ENCODE measurements at places on chromosomes 5 and 9.

DNA sequence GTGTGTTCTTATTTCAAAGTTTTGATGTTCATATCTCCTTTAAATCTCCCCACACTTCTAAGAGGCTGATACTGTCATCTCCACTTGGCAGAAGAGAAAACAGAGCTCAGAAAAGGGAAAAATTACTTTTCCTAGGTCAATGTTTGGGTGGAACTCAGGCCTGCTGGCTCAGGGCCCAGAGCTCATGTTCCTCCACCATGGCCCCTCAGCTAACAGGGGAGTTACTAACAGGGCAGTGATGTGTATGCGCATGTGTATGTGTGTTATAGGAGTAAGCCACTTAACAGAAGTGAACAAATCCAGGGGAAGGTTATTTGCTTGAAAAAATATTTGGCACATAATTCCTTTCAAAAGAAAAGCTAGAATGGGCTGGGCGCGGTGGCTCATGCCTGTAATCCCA, 2.5 kb downstream of the C1QTNF2 start:
- DNase-seq, result no peak

DNA sequence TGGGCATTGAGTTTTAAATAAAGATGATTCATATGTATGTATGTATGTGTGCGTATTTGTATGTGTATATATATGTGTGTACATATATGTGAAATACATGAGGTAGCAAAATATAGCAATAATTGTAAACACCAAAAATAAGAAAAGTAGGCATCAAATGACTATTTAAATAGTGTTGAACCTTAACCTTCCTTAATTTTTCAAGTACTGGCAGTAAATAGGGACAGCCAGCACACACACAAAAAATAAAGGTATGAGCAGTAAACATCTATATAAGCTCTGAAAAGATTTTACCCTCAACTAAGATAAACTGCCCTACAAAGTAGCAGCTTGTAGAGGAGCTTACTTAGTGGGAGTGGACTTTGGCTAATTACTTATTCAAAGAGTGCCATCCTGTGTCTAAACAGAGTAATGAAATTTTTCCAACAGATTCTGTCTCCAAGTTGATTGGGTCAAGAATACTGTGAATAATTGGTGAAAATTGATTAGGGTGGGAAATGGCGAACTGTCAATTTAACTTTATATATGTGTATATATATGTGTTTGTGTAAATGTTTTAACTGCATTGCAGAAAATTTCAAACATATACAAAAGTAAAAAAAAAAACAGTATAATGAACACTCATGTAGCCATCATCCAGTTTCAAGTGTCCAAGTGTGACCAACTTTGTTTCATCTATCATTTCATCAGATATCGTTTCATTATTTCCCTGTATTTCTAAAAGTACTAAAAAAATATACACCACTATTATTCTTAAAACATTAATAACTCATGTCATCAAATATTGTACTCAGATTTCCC, 2.0 kb upstream of the ADAMTS6 start:
- DNase-seq, result no peak

DNA sequence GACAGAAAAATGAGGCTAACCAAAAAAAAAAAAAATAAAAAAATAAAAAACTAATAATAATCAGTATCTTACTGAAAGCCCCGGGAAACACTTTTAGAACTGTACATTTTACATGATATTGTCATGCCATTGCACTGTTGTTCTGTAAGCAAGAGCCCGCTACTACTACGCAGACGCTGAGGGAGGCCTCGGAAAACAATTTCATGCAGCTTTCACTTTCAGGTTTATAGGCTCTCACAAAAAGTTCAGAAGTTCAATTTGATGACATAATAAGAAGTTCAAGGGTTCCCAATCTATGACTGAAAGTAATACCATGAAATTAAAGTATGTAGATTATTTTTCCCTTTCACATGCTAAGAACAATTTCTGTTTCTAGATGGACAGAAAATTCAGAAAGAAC, 318.3 kb upstream of the ITGA1 start:
- DNase-seq, result no peak

DNA sequence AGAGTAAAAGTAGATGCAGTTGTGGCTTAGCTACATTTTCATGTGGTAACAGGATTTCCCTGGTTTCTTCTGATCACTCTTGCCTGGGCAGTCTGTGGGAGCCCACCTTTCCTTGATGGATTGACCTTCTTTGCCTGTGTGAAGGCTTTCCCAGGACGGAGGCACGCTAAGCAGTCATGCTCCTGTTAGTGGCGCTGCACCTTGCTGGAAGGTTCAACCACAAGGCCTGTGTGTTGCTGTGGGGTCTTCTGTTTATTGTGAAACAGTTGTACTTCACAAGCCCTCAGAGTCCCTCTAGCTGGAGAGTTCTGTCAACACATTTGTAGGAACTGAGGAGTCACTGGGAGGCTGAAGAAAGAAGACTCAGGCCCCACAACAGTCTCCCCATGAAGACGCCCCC, 402.0 kb downstream of the IRX1 start:
- no peak for DNase-seq

DNA sequence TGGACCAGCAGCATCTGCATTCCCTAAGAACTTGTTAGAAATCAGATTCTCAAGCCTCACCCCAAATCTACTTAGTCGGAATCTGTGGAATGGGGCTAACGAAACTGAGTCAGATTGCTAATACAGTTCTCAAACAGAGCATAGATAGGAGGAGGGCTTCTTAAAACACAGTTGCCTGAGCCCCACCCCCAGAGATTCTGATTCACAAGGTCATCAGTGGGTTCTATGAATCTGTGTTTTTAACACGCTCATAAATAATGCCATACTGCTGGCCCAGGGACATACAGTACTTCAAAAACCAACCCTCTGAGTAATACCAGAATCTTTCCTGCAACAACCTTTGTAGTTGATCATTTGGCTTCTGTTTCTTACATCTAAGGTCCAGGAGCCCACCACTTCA, 32.9 kb upstream of the GARNL3 start:
- no peak for DNase-seq

- DNase-seq, result no peak
These were observed 36.6 kb upstream of the ITGA1 start for GRCh38 chr5:52751137-52751536.

GRCh38 chr9:90706230-90706629, 63.6 kb upstream of the DIRAS2 start:
- DNase-seq, result no peak

- DNase-seq, result no peak
These were observed 51.9 kb downstream of the SMIM23 start for GRCh38 chr5:171837522-171837921.

- DNase-seq, result no peak
These were observed 56.0 kb downstream of the RGS3 start for GRCh38 chr9:113519426-113520108.

DNA sequence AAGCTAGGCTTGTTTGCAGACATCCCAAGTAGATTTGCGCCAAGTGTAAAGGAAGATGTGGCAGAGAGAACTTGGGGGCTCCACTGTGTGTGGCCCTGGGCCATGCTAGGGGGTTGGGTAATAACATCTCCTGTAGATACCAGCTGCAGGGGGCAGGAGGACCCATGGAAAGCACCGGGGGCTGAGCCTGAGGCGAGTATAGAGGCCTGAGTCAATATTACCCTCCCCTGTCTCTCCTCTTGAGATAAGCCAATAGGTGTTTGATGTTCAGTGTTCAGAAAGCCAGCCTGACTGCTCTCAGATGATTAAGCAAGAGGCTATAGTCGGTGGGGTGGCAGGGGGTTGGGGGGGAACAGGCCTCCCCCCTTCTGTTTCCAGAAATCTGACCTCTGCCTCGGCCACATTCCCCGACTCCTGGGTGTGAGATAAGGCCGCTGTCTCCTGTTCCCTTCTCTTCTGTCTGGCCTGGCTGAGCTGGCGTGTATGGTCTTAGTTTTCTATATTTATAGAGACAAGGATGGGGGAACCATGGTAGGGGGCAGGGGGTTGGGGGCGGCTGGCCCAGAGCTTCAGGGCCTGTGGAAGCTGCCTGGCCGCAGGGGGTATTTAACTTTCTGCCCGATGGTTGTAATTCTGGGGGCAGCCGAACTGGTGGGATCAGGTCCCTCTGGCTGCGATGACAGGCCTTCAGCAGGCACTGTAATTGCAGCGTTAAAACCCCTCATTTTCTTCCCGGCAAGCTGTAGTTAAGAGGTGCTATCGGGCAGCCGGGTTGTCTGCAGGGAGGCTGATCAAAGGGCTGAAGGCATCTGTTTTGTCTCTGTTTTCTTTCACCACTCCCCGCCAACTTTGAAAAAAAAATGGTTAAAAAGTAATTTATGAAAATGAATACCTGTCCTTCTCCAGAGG, 292.0 kb downstream of the NSG2 start:
- DNase-seq, result no peak

GRCh38 chr5:78353520-78353919, 6.9 kb upstream of the SCAMP1 start:
- DNase-seq, result no peak

GRCh38 chr9:109408759-109409462, 88.1 kb upstream of the EPB41L4B start:
- DNase-seq, result no peak

DNA sequence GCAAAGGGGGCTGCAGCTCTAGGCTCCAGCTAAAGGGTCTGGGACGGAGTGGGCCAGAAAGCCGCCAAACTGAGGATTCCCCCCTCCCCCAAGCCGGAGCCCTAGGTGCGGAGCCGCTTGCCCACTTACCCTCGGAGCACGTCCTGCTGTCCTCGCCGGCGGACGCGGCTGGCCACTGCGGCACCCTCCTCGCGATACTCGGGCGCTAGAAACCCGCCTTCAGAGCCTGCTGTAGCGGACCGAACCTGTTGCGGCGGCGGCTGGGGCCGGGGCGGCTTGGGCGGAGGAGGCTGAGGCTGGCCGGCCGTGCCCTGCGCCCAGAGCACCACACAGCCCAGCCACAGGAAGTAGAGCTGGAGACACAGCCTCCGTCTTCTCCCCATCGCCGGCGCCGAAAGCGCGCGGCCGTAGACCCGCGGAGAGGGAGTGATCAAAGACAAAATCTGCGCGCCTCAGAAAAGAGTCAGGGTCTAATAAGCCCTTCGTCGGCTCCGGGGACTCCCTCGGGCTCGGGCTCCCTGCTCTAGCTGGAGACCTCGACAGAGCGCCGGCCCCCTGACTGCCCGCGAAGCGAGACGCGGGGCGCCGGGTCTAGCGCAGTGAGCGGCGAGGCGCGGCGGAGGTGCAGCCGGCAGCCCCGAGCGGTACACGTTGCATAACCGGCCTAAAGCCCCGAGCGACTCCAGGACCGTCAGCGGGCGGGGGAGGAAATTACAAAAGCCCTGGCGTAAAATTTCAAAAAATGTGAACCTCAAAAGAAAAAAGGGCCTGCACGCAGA, 635 bp downstream of the FBN2 start:
- peak; percentile 32 for DNase-seq

- no peak for DNase-seq
These were observed 182.0 kb upstream of the MPDZ start for GRCh38 chr9:13461414-13461991.

DNA sequence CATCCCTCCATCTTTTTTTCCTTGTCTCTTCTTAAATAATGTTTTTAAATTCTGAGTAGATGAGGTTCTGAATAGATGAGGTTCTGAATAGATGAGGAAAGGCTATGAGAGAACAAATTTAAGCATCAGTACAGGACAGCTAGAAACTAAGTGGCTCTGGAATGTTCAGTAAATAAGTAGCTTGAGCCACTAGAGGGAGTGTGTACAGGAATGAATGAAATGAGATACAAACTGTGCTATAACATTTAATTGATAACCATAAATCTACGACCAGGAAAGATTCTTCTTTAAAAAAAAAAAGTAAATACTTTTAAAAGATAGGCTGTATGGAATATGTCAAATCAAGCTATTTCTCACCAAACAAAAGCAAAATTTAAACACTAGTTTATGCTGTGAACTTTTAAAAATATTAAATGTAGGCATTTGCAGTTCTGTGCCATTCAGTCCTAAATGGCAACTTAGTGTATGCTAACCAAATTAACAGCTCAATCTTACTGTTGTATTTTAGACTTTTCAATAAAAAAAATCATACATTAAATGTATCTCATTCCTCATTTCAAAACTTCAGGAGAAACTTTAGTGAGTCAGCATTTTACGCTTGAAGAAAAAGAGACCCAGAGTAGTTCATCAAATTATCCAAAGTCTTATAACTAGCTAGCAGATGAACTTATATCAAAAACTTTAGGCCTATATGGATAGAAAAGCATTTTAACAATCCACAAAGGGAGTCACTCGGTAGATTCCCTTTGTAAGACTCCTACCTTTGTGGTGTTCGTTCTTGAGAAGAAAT, 70.4 kb upstream of the SNX2 start:
- no peak for DNase-seq

DNA sequence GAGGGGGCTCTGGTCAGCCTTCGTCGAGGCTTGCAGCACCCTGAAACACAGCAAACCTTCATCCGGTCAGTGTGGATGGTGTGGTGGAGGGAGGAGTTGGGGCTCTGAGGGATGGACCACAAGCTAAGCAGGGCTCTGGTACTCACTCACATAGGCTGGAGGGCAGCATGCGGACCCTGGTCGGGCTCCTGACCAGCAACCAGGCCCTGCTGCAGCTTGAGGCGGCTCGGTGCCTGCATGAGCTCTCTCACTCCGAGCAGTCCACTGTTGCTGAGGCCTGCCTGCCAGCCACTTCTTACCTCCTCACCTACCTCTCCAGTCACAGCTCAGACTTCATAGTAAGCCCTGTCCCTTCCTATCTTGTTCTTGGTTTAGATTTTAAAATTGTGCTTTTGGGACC, 2.5 kb downstream of the TMCO6 start:
- DNase-seq, result no peak

GRCh38 chr5:67092535-67092934, 104.1 kb downstream of the CD180 start:
- no peak for DNase-seq

DNA sequence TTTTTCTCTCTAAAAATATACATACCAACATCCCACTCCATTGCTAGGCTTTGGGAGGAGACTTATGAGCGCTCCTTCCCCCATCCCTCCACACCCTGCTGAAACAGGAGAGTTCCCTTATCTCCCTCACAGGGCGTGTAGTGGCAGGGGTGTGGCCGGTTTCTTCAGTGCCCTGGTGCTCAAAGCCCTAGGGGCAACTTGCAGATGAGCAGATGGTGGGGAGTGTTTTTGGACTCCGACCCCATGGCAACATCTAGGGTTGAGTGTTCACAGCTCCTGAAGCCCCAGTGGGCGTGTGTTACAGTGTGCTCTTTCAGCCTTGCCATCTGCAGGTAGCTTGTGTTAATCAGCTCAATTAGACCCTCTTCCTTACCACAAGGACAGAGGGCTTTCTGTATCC, 409.5 kb downstream of the MAT2B start:
- DNase-seq, result no peak

All from heart left ventricle (tissue), 16 donors.